ENCODE measurements at places on chromosomes 11 and 22.

- no peak for DNase-seq
Observed at GRCh38 chr22:30636226-30637077, 871 bp downstream of the SLC35E4 start.

DNA sequence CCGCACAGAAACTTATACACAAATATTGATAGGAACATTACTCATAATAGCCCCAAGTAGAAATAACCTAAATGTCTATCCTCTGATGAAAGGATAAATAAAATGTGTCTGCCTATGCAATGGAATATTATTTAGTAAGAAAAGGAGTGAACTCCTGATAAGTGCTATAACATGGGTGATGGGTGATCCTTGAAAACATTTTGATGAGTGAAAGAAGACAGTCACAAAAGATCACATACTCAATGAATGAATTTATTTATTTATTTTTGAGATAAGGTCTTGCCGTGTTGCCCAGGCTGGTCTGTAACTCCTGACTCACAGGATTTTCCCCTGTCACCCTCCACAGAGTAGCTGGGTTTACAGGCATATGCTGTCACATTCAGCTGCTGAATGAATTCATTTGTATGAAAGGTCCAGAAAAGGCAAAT lies 17.3 kb downstream of the RNF121 start:
- DNase-seq, result no peak

DNA sequence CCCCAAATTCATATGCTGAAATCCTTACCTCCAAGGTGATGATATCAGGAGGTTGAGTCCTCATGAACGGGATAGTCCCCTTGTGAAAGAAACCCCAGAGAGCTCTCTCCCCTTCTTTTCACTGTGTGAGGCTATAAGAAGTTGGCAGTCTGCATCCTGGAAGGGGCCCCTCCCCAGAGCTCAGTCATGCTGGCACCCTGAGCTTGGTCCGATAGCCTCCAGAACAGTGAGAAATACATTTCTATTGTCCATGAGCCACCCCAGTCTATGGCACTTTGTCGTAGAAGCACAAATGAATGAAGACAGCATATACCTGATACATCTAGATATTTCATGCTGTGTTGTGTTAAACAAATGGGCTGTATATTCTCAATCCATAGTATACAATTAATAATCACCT lies 81.1 kb upstream of the CRTAM start:
- DNase-seq, result no peak

DNA sequence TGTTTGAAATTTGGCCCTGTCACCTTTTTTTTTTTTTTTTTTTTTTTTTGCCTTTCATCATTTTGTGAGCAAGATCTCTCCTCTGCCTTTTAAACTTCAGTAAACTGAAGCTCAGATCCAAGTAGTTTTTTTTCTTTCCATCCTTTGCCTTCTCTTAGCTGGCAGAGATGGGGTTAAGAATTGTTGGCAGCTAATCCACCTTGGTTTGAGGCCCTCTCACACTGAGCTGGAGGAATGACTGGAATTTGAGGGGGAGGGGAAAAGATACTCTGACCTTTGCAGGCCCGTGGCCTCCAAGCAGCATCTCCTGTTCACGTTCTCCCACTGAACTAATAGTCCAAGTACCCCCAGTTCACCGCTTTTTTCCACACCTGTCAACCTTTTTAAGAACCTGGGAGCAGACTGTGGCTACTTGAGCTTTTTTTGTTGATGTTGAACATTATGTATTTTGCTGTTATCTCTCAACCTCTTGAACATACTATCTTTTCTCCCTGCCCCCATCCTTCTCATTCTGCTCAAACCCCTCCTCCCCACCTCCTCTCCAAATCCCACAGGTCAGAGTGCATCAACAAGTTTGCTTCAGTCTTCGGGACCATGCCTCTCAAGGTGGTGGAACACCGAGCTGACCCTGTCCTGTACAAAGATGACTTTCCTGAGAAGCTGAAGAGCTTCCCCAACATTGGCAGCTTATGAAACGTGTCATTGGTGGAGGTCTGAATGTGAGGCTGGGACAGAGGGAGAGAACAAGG lies 66.2 kb downstream of the ALX4 start:
- no peak for DNase-seq

DNA sequence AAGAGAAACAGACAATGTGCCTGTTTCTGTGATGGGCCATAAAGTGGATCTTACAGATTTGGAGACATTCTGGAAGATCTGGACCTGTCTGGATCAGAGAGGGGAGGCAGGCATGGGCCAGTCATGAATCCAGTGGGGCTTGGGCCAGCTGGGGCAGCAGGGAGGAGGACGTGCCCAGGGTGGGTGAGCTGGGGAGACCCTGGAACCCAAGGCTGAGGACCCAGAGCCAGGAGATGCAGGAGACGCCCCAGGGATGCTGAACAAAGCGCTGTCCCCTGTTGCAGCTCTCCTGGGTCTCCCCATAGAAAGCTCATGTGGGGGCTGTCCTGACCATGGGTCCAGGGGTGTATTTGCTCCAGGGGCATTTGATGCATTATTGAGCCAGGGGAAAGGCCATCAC lies 1.5 kb upstream of the APOBEC3A start:
- no peak for DNase-seq
